ENCODE measurements at places on chromosomes 11 and 22. TPM values are rescaled to one million over a fixed set of nuclear protein-coding genes. Genes with fewer than 3 reads are reported as not detected.
A peak's percentile ranks its signal among the peaks of the same experiment; 100 is the strongest.

- H3K27ac ChIP-seq = no peak overlapping the region
- H3K36me3 ChIP-seq = no peaks in the 10 kb centered on the region
- H3K27me3 ChIP-seq = no peaks in the 10 kb centered on the region
- H3K4me1 ChIP-seq = no peaks in the 10 kb centered on the region
- H3K4me3 ChIP-seq = no peak overlapping the region
- no peak for DNase-seq
These were observed 96.3 kb upstream of the PRDM11 start for GRCh38 chr11:45050111-45050510.

GRCh38 chr11:94800414-94800813 lies 32.3 kb downstream of the AMOTL1 start:
- H3K27me3 ChIP-seq = no peaks in the 10 kb centered on the region
- DNase-seq = peak; percentile 80
- H3K4me1 ChIP-seq = peaks cover 5% of the 10 kb centered on the region

DNA sequence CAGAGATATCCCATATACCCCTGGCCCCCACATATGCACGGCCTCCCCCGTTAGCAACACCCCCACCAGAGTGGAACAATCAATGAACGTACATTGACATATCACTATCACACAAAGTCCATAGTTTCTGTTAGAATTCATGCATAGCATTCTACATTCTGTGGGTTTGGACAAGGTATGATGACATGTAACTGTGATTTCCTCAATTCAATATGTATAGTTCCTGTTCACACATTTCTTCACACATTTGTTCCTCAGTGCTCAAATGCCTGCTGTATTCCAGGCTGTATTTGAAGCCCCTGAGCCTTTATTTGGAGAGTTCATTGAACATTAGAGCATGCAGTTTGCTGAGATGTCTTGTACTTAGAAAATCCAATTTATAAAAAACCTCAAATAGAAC lies 69.9 kb downstream of the PTPRJ start:
- H3K27ac ChIP-seq = no peak overlapping the region
- H3K4me3 ChIP-seq = no peak overlapping the region
- H3K27me3 ChIP-seq = no peaks in the 10 kb centered on the region
- DNase-seq = no peak
- H3K36me3 ChIP-seq = no peaks in the 10 kb centered on the region

DNA sequence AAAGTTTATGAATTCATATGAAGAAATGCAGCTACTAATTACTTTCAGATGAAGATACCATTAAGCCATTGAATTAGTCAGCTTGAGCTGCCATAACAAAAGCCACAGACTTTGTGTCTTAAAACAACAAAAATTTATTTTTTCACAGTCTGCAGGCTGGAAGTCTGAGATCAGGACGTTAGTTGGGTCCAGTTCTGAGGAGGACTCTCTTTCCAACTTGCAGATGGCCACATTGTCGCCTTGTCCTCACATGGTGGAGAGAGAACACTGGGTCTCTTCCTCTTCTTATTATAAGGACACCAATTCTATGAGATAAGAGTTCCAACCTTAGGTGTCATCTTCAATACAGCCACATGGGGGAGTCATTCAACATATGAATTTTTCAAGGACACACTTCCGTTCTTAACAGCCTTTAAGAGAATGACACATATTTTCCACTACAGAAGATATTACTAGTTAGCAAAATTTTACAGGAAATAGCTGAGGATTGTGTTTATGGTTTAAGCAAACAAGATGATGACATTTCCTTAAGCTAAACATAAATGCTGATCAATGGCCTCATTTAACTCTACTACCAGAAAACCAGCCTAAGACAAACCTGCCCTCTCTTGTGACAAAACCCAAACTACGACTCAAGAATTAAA lies 56.0 kb downstream of the DCUN1D5 start:
- H3K36me3 ChIP-seq = no peaks in the 10 kb centered on the region
- DNase-seq = no peak
- no peaks in the 10 kb centered on the region for H3K4me1 ChIP-seq
- H3K4me3 ChIP-seq = no peak overlapping the region
- no peaks in the 10 kb centered on the region for H3K27me3 ChIP-seq

The IRAG1 gene
- 518 TPM for total RNA-seq

The OR8D1 gene
- not detected for total RNA-seq

DNA sequence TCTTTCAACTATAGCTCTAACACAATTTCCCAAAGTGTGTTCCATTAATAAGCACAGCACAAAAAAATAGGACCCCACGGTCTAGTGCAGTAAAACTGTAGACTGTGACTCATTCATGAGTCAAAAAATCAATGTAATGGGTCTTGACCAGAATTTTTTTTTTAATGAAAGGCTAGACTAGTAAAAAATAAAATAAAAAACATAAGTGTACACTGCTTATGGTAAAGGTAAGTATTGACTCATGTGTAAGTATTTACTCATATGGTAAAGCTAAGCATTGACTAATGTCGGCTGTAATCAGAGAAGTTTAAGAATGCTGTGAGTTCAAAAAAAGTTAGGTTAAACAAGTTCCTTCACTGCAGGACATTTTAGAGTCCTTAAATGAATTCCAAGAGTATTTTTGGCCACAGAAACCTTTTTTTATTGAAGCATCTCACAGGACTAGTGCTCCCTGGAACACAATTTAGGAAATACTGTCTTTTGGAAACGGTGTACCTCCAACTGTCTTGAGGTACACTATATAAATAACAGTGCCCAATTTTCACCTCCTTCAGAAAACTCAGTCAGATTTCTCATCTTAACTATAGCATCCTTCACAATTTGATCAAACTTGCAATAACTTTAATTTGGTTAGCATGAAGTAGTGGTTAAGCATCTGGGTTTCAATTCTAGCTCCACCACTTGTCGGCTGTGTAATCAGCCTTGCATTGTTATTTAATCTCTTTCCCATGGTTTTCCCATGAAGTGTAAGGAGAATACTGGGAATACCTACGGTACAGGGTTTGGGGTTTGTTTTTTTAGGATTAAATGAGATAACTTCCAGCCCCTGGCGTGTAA lies 2.1 kb downstream of the CCDC73 start:
- H3K36me3 ChIP-seq = no peaks in the 10 kb centered on the region
- no peak overlapping the region for H3K27ac ChIP-seq
- H3K27me3 ChIP-seq = no peaks in the 10 kb centered on the region
- no peaks in the 10 kb centered on the region for H3K4me1 ChIP-seq
- DNase-seq = no peak
- no peak overlapping the region for H3K4me3 ChIP-seq

DNA sequence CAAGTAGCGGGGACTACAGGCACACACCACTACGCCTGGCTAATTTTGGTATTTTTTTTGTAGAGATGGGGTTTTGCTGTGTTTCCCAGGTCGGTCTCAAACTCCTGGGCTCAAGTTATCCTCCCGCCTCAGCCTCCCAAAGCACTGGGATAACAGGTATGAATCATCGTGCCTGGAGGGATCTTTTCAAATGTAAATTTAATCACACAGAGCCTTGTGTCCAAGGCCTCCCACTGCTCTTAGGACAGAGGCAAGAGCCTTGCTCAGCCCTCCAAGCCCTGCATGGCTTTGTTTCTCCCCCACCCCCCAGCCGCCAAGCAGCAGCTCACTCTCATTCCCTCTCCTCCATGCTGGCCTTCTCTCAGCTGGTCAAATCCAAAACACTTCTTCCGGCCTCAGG lies 75.3 kb upstream of the CREB3L1 start:
- no peaks in the 10 kb centered on the region for H3K4me1 ChIP-seq
- H3K27me3 ChIP-seq = no peaks in the 10 kb centered on the region
- H3K36me3 ChIP-seq = no peaks in the 10 kb centered on the region
- H3K4me3 ChIP-seq = no peak overlapping the region
- no peak overlapping the region for H3K27ac ChIP-seq

The OR5B21 gene
- not detected for total RNA-seq

DNA sequence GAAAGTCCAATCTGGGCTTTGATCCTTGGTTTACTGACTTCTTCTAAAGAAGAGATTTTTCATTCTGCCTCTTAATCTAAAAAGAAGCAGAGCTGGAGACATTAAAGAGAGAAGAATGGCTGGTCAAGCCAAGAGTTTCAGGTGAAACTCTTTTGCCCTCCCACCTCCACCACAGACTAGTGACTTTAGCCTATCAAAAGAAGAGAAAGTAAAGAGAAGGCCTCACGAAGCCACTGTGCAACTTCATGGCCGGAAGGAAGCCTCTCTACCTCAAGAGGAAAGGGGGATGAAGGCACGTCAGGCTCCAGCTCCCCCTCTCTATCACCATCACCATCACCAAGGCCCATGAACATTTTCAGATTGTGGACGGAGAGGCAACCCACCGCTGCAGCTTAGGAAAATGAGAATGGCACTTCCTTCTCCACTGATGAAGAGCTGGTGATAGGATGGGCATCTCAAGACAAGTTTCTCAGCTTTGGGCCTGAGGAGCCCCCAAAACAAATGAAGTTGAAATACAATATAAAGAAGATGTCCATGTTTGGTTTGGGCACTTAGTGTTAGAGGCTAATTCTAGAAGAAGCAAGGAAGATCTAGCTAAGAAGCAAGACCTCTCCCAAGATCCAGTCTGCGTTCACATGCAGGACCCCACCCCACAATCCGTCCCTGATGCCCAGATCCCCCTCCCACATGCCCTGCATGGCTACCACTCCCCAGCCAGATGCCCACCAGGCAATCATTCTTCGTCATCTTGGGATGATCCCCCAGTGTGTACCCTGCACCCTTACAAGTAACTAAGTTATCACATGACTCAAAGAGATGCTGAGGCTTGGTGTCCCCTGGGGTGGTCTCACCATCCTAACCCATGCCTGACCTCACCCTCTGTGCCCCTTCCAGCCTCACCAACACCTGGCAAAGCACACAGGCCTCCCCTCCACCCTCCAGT lies 52.6 kb downstream of the IGSF9B start:
- H3K4me1 ChIP-seq = no peaks in the 10 kb centered on the region
- H3K4me3 ChIP-seq = no peak overlapping the region
- no peak overlapping the region for H3K27ac ChIP-seq
- H3K36me3 ChIP-seq = no peaks in the 10 kb centered on the region
- no peaks in the 10 kb centered on the region for H3K27me3 ChIP-seq
- peak; percentile 31 for DNase-seq

The PCNX3 gene
- total RNA-seq = 28.8 TPM

GRCh38 chr11:78399136-78399535 lies 18.5 kb downstream of the GAB2 start:
- H3K4me1 ChIP-seq = peaks cover 6% of the 10 kb centered on the region
- peaks cover 2% of the 10 kb centered on the region for H3K36me3 ChIP-seq
- no peak overlapping the region for H3K4me3 ChIP-seq
- no peaks in the 10 kb centered on the region for H3K27me3 ChIP-seq
- no peak for DNase-seq

The CEND1 gene
- not detected for total RNA-seq

DNA sequence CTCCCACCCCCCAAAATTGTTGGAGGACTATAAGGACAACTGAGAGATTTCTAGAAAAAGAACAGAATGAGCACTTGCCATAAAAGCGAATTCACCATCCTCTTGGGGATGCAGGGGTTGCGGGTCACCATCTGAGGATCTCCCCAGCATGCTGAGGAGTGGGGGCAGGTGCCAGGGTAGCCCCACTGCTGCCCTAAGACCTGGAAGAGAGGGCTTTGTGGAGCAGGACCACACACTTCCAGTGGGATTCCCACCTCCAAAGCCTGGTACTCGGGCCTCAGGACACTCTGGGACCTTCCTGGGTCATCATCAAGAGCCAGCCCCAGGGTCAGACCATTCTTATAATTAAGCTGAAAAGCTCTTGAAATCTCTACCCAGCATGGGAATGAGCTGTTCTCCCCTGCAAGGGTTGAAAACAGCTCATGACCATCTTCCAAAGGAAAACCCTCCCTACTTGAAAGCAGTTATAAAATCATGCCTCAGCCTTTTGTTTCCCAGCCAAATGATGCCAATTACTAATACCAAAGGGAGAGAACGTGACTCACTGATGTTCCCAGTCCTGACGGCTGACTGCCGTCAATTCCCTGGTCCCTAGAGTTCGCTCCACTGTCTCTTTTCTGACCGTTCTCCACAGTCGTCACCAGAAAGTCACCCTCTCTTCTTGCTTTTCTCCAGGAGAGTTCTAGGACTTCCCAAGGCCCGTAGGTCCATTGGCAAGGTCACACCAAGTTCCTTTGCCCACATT lies 76.8 kb upstream of the CREB3L1 start:
- no peak overlapping the region for H3K4me3 ChIP-seq
- no peaks in the 10 kb centered on the region for H3K36me3 ChIP-seq
- no peak for DNase-seq
- H3K27ac ChIP-seq = no peak overlapping the region
- no peaks in the 10 kb centered on the region for H3K27me3 ChIP-seq
- no peaks in the 10 kb centered on the region for H3K4me1 ChIP-seq

- H3K27ac ChIP-seq = peak overlapping the region; percentile 86
- H3K36me3 ChIP-seq = no peaks in the 10 kb centered on the region
- peaks cover 2% of the 10 kb centered on the region for H3K4me1 ChIP-seq
These were observed 748 bp downstream of the RAB30 start for GRCh38 chr11:83070731-83071566.
